ENCODE measurements at places on chromosomes 11 and 22.

DNA sequence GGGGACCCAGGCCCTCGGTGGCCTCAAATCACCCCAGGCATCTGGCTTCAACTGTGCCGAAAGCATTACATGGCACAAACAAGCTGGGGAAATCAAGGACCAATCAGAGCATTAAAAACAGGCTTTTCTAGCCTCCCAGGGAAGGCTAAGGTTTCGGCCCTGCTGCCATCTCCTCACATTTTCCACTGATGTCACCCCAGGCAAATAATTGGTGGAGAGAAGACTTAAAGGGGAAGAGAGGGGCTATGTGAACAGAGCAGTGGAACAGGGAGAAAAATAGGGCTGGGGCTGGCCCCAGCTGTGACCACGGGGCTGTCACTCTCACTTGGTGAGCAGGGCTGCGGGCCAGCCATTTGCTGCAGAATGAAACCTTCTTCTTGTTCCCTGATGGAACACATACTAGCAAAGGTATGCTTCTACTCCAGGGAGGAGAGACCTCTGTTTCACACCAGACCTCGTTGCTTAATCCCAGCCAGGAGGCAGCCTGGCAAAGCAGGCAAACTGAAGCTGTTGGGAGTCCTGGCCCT lies 581.3 kb downstream of the SOX6 start:
- peak; percentile 10 for DNase-seq

GRCh38 chr11:46397526-46397925 lies 6.0 kb upstream of the CHRM4 start:
- no peak for DNase-seq

GRCh38 chr22:41096391-41096790 lies 4.0 kb downstream of the EP300 start:
- DNase-seq = no peak

DNA sequence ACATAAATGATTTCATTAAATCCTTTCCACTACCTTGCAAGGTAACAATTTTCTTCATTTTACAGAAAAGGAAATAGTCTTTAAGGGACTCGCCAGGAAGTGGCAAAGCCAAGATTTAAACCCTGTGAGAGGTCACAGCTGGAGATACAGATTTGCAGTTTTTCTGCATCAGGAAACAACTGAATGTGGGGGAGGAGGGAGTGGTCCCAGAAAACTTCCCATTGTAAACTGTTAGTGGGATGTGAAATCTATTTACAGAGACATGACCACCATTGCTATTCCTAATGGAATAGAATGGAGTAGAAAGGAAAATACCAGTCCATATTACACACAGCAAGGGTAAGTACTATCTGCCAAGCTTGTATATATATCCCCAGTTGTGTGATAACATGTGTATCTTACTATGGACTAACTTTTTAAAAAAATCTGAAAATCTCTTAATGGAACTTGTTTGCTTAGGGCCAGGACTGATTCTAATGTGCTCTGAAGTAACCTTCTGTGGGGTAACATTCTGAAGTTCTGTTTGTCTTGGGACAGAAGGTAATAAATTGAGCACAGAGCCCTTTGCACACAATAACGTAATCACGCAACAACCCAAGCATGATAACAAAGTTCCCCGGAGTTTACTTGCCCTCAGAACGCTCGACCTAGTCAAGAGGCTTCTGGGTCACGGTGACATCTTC lies 10.9 kb upstream of the TSKU start:
- DNase-seq = no peak

GRCh38 chr11:2123628-2123960 lies 15.6 kb downstream of the IGF2 start:
- no peak for DNase-seq

GRCh38 chr11:17743026-17743807 lies 8.6 kb downstream of the KCNC1 start:
- no peak for DNase-seq

GRCh38 chr11:34226210-34226609 lies 120.8 kb downstream of the NAT10 start:
- DNase-seq = no peak

GRCh38 chr11:49202287-49202976 lies 6.0 kb downstream of the FOLH1 start:
- no peak for DNase-seq

- DNase-seq = peak; percentile 28
These were observed 698 bp downstream of the PAK1 start for GRCh38 chr11:77472991-77473800.

- DNase-seq = no peak
These were observed 1166.5 kb downstream of the LRRC4C start for GRCh38 chr11:40292721-40293508.

DNA sequence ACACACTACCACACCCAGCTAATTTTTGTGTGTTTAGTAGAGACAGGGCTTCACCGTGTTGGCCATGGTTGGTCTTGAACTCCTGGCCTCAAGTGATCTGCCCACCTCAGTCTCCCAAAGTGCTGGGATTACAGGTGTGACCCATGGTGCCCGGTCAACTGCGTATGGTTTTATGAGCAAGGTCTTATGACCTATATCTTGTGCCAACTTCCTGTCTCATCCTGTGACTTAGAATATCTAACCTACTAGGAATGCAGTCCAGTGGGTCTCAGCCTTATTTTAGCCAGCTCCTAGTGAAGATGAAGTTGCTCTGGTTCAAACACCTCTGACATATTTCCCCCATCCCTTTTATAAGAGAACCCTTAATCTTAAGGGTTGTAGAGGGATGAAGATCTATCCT lies 66.1 kb upstream of the OR5AN1 start:
- no peak for DNase-seq

GRCh38 chr22:21568347-21569075 lies 997 bp downstream of the UBE2L3 start:
- DNase-seq = peak; percentile 37

GRCh38 chr11:14898355-14898754 lies 6.3 kb upstream of the CYP2R1 start:
- DNase-seq = no peak

DNA sequence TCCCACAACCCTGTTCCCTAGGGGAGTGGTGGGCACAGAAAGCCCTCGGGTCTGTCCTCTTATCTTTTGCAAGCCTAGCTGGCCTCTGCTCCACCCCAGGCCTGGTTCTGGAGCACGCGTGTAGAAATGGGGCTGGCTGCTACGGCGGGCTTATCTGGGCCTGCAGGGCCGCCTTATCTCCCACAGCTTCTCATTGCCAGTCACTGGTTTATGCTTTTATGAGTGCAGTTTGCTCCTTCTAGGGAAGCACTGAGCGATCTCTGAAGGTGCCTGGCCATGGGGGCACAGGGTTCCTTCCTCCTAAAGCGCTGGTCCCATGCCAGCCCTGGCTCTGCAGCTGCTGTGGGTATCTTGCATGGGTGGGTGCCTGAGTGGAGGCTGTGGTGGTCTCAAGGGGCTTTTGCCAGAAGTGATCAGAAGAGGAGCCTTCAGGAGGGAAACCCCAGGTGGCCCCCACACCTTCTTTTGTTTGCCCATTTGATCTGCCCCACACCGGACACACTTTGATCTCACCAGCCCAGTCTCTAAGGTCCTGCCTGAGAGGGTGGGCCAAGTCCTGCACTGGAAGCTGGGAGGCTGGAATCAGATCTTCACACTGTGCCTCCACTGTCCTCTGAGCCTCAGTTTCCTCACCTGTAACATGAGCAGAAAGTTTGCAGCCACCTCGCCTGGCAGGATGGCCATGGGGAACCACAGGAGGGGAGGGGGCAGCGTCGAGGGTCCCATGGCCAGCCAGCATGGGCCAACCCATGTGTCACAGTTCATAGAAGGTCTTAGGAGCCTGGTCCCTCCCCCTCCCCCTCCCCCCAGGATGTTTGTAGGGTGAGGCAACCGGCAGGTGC lies 86.6 kb upstream of the FGF3 start:
- no peak for DNase-seq

GRCh38 chr11:12701811-12702592 lies 27.8 kb downstream of the TEAD1 start:
- DNase-seq = no peak

GRCh38 chr11:75949023-75949672 lies 134.1 kb downstream of the UVRAG start:
- peak; percentile 57 for DNase-seq

DNA sequence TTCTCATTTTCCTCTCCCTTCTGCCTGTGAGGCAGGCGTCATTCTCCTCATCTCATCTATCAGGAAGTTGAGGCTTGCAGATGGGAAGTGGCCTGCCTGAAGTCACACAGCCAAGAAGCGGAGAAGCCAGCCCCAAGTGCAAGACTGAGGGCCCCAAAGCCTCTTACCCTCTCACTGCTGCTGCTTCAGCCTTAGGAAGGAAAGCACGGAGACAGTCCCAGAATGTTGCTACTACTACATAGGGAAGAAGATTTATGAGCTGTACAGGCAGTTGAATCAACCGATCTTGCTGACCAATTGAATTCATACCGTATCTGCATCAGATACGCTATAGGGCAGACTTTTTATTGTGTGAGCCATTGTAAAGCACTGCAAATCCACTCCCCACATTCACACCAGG lies 89.0 kb downstream of the CWC15 start:
- no peak for DNase-seq

GRCh38 chr11:1499261-1499890 lies 12.8 kb upstream of the MOB2 start:
- no peak for DNase-seq

GRCh38 chr11:1927026-1927847 lies 7.7 kb downstream of the TNNT3 start:
- DNase-seq = no peak

GRCh38 chr11:114553642-114554041 lies 6.0 kb downstream of the NXPE1 start:
- peak; percentile 4 for DNase-seq

GRCh38 chr11:123525097-123525496 lies 95.0 kb downstream of the GRAMD1B start:
- DNase-seq = no peak

DNA sequence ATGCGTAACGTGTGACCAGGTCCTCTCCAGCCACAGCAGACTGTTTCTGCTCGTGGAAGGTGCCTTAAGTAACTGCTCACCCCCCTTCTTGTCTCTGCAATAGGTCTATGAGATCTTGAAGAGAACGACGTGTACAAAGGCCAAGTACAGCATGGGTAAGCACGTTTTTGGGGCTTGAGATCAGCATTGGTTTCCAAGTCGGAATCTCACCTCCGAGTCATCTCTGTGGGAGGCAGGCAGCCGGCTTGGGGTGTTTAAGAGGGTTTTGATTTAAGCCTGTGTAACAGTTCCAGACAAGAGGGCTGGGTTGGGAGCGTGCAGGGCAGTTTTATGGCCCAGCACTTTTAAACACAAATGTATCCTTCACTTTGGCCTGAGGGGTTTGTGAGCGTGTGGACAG lies 30.1 kb downstream of the ANO1 start:
- DNase-seq = peak; percentile 57

GRCh38 chr11:13073119-13073981 lies 64.2 kb downstream of the RASSF10 start:
- peak; percentile 74 for DNase-seq

DNA sequence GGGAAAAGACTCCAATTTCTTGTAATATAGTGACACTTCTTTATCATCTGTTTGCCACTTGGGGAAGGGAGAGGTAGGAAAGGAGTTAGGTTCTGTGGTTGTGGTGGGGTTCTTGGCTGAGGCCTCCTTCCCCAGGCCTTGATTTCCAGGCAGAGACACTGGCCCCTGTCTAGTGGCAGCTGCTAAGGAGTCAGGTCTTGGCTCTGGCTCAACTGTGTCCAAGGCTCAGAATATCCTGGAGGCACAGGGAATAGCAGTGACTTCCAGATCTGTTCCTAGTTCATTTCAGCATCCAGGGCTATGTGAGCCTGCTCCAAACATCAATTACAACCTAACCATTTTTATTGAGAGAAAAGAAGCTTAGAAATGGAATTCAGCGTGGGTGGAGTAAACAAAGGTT lies 29.5 kb downstream of the PPFIBP2 start:
- no peak for DNase-seq

DNA sequence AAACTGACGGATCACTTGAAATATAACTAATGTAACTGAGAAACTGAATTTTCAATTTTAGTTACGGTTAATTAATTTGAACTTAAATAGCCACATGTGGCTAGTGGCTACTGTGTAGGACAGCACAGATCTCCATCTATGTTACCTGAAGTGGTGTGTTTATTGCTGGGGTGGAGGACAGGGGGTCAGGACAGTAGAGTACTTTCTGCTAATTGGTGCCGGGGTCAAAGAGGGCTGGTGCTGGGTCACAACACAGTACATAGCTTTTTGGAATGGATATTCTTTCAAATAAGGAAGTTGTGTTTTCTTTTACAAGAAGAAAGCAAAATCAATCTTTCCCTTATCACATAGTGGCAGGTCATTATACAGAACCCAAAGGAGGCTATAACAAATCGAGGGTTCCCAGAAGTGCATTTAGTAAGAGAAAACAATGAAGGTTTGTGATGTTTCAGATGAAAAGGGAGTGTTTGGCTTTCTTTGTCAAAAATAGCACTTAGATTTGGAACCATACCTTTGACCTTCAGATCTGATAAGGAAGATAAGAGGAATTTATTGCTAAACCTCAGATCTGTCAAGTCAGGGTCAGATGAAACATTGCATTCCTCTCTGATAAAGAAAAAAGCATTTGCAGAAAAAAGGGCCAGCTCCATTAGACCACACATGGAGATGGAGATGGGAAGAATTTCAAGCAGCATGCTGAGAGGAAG lies 384.5 kb downstream of the AASDHPPT start:
- peak; percentile 75 for DNase-seq

- peak; percentile 76 for DNase-seq
These were observed 679.9 kb upstream of the CCDC179 start for GRCh38 chr11:23540101-23540561.

DNA sequence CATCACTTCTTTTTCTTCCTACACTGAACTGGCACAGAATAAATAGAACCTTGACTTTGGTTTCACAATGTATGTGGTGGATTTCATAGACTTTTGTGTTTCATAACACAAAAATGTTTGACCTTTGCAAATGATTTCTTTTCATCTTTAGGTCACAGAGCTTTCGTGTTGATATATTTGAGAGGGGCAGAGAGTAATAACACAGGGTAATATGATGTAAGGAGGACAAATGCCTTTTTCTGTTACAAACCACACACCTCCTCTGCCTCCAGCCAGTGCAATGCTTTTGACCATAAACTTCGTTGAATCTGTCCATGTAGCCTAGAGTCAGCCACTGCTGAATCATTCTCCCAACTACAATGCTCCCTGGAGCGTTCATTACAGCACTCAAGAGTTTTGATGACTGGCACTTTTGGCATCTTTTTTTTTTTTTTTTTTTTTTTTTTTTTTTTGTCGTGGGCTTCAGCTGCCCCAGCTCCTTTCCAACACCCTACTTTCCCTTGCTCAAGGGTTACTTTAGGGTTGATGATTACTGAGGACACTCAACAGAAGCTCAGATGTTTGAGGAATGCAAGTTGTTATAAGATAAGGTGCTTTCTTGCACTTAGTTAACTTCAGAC lies 11.4 kb upstream of the CAT start:
- peak; percentile 90 for DNase-seq

DNA sequence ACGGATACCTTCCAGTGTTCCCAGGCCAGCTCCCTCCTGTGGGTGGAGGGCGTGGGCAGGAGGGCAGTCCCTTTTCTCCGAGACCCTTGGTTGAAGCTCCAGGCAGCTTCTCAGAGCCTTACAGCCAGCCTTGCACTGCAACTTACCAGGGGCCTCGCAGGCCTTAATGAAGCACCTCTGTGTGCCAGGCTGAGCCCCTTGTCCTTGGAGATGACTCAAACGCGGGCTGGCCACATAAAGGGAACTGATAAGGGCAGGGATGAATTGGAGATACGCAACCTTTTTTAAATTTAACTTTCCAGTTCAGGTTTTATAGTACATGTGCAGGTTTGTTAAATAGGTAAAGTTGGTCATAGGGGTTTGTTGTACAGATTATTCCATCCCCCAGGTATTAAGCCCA lies 72.7 kb downstream of the WNT7B start:
- DNase-seq = no peak

- DNase-seq = no peak
These were observed 28.2 kb downstream of the ST3GAL4 start for GRCh38 chr11:126383339-126384335.

GRCh38 chr11:132559331-132560036 lies 972.8 kb downstream of the OPCML start:
- DNase-seq = no peak
